ENCODE measurements at places on chromosomes 3 and 15.

- no peak for DNase-seq
Measured at GRCh38 chr15:87764461-87765240, 491.9 kb downstream of the NTRK3 start.

- DNase-seq = no peak
Measured at GRCh38 chr15:67240235-67241131, 14.0 kb downstream of the AAGAB start.

DNA sequence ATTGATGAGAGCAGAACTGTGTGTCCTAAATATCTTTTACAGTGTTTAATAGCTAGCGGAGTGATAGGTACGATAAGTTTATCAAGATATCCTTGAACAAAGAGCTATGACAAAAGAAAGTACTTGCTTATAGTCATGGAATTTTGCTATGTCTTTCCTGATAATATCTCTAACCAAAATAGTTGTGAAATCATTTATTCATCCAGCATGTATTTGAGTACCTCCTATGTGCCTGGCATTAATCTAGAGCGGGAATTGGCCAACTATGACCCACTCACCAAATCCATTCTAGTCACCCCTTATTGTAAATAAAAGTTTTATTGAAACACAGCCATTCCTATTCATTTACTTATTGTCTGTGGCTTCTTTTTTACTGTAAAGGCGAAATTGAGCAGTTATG lies 46.6 kb downstream of the ZFAND6 start:
- no peak for DNase-seq

- no peak for DNase-seq
Measured at GRCh38 chr15:87841426-87841998, 415.0 kb downstream of the NTRK3 start.

DNA sequence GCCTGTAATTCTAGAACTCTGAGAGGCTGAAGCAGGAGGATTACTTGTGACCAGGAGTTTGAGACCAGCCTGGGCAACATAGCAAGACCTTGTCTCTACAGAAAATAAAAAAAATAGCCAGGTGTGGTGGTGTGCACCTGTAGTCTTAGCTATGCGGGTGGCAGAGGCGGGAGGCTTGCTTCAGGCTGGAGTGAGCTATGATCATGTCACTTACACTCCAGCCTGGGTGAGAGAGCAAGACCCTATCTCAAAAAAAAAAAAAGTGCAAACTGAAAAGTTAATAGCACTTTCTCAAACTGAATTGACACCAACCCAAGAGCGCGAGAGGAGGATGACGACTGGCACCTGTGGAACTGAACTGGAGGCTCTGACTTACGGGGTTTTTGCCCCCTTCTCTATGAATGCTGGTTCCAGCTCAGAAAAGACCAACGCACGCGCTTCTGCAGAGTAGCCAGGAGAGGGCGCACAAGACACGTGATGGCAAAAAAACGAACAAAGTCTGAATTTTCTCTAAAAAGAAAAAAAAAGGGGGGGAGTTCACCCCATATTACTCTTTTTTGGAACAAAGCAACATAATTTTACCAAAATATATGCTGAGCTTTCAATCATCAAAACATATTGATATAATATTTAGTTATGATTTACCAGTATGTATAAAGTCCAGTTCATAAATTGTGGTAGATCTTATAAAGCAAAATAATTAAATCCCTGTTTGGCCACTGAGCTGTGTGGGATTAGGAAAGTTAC lies 23.7 kb downstream of the CFAP92 start:
- peak; percentile 32 for DNase-seq

DNA sequence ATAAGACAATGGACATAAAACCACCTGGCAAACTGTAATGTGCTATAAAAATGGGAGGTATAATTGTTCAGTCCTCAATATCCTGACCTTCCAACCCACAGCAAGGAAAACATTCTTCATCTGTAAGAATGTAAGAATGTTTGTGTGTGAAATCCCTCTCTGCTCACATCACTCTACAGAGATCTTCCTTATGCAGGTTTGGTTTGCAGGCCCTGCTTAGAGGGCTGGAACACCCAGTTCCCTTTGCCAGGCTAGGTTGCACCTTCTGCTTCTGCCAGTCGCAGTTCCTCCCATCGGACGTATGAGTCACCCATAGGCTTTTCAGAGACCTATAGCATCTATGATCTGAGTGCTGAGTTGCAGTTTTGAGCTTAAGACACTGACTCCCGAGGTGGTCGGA lies 24.1 kb upstream of the MINAR1 start:
- no peak for DNase-seq

DNA sequence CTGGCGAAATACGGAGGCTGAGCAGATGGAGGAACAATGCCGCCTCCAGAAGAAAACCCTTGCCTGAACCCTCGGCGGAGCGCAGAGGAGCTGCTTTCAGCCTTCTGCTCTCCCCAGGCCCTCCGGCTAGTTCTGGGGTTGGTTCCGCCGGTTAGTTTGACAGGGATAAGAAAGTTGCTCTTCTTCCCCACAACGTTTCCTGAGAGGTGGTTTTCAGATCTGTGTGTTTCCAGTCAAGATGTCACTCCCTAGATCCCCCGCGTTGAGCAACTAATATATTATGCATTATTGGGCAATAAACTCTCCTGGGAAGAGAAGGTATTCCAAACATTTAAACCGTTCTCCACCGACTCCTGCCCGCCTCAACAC lies 551 bp downstream of the NLGN1 start:
- DNase-seq = no peak

GRCh38 chr15:38878926-38879325 lies 314.3 kb upstream of the RASGRP1 start:
- no peak for DNase-seq

DNA sequence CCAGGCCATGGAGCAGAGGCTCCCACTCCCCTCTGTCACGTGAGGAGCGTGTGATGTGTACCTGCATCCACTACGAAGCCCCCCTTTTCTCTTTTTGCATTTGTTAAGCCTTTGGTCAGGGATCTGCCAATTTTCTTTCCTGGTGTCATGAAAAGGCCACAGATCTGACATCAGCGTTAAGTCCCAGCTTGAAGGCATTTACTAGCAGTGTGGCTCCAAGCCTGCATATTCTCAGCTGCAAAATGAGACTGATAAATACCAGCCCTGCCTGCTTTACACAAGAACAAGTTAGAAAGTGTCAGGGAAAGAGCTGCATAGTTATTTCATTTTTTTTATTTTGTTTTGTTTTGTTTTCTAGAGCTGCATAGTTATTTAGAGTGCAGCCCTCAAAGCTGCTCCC lies 2.3 kb upstream of the ANKRD63 start:
- DNase-seq = no peak

DNA sequence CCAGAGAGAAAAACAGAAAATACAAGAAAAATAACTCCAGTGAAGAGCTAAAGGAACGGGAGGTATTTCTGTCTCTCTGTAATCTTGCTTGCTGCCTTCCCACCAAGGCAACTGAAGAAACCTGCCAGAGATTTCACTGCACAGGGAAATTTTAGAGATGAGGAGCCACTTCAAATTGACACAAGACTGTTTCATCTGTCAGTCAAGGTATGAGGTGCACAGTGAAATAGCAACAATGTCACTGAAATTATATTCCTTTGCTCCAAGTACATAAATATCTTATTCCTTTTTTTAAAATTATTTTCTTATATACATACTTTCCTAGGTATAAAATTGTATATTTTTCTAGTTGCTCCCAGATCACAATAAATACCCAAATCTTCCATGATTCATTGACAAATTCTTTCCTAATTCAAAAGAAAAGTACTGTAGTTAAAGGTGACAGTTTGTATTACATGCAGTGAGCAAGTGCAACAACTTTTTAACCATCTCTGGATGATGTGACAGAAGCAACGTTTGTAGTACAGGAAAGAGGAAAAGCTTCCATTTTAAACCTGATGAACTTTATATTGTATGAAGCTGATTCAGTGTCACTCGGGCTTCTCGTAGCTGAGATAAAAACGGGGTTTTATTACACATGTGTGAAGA lies 563.4 kb downstream of the TUSC7 start:
- no peak for DNase-seq

GRCh38 chr15:65867244-65867643 lies 2.0 kb upstream of the RAB11A start:
- DNase-seq = no peak

- DNase-seq = no peak
Measured at GRCh38 chr3:27253391-27253790, 115.8 kb downstream of the NEK10 start.

DNA sequence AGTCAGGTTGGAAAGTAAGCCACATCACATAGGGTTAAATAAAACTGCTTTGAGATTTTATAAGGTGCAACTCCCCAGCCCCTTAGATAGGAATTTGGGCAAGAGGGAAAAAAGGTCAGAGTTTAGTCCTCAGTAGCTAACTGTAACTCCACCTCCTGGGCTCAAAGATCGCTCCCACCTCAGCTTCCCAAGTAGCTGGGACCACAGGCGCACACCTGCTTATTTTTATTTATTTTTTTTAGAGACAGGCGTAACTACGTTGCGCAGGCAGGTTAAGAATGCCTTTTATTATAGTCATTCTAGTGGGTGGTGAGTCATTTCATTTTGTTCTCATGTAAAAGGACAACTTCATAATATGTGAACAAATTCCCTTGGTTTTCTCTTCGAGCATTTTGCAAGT lies 14.7 kb downstream of the TM2D3 start:
- DNase-seq = no peak

GRCh38 chr15:33194704-33195670 lies at the start of gene FMN1:
TSS of gene FMN1 (minus strand) at chr15:33194714. CDS start at chr15:33154914, 39,800 bp downstream.
- peak; percentile 84 for DNase-seq

DNA sequence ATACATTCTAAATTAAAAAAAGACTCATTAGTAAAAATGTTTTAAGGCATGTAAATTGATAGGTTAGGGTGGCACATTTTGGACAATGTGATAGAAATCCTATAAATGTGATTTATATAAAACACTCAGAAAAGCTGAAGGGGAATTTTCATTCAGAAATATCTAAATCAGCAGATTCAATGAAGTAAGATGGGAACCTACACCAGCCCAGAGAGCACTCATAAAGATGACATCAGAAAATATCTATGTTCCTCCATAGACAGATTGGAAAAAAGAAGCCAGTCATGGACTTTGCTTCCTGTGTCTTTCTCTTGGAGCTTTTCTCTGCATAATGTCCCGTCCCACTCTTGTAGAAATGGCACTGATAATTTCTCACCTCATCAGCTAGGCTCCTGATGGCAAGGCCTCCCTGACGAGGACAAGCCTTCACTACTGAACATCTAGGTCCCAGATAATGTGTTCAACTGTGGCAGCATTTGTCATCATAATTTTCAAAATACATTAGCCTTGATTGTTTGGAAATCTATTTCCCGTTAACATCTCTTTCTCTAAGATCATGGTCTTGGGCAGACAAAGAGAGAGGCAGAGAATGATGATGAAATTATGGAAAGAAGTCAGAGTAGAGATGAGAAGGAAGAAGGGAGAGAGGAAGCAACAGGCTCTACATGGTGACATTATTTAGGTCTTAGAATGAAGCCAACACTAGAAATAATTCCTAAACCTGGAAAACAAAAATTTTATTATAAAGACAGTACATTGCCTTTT lies 354.4 kb downstream of the NTRK3 start:
- no peak for DNase-seq

GRCh38 chr15:88844749-88845386 lies 41.6 kb downstream of the ACAN start:
- DNase-seq = no peak

- DNase-seq = no peak
Measured at GRCh38 chr3:120449251-120449650, 1.5 kb downstream of the FSTL1 start.

- DNase-seq = no peak
Measured at GRCh38 chr3:165855581-165855980, 18.4 kb upstream of the BCHE start.

- no peak for DNase-seq
Measured at GRCh38 chr15:66715720-66716655, 14.0 kb downstream of the SMAD6 start.

DNA sequence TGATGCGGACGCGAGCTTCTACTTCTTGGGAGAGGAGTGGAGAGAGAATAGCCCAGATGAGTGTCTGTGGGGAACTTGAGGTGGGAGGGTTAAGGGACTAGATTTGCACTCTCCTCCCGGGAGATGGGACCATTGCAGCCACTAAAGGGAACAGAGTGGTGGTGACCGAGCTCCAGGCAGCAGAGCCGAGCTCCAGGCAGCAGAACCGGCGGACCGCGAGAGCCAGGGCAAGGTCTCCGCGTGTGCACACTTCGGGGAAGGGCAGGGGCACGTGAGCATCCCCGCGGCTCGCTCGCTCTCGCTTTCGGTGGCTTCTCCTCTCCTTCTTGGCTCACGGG lies 1.1 kb downstream of the IGDCC3 start:
- DNase-seq = no peak

DNA sequence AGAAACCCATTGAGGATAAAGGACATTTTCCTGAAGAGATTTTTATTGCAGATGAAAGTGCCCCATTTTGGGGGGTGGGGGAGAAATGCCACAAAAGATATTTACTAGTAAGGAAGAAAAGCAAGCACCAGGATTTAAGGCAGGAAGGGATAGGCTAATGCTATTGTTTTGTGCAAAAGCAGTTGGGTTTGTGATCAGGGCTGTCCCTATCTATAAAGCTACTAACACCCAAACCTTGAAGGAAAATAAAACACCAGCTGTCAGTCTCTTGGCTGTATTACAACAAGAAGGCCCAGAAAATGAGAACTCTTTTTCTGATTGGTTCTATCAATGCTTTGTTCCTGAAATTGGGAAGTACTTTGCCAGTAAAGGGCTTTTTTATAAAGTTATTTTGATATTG lies 56.0 kb downstream of the CD200 start:
- DNase-seq = no peak

- no peak for DNase-seq
Measured at GRCh38 chr15:77191230-77191834, 120.4 kb upstream of the TSPAN3 start.

DNA sequence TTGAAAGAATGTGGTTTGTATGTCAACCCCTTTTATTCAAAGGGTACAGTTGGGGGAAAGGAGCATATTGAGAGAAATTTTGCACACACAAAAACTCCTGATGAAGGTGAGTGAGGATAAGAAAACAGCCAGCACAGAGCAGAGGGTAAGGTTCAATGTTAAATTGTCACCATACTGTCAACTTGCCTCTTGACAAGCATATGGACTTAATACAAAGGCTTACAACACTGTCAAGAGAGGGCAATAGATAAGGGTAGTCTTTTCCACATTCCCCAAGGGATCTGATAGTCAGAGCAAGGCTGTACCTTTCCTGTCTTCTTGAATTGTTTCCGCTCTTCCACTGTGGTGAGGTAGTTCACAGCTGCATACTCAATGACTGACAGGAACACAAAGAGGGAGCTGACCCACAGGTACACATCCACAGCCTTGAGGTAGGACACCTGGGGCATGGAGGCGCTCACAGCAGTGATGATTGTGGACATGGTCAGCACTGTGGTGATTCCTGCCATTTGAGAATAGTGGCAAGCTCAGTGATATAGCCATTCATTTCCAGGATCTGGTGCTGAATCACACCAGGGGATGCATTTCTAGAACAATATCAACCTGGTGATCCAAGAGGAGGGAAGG lies 20.4 kb upstream of the RIOX2 start:
- DNase-seq = no peak

Data from activated T-helper 1 cell treated with anti-CD3 and anti-CD28 coated beads, Interleukin-2, amount 50 U/mL, for 16 hours (primary cell).